Activated T-helper 1 cell treated with anti-CD3 and anti-CD28 coated beads, Interleukin-12 subunit alpha, Interleukin-12 subunit beta, Interleukin-2, Interleukin-4 antibody, amounts not matched to agents 30 ng/mL and 10 ng/mL and 1 ng/mL, durations not matched to agents 14 hours and 24 hours and 36 hours (primary cell): ENCODE measurements at places on chromosomes 5 and 9. TPM values are rescaled to one million over a fixed set of nuclear protein-coding genes. Genes with fewer than 3 reads are reported as not detected.

CCDC152 gene
- 4.3 and 4.9 TPM in 2 replicates for total RNA-seq

EQTN gene
- total RNA-seq, result not detected in 2 replicates

TXNDC8 gene
- not detected in 2 replicates for total RNA-seq

HACD4 gene
- total RNA-seq, result 2.7 and 3.0 TPM in 2 replicates

SLC26A2 gene
- total RNA-seq, result 9.3 and 9.5 TPM in 2 replicates

DNA sequence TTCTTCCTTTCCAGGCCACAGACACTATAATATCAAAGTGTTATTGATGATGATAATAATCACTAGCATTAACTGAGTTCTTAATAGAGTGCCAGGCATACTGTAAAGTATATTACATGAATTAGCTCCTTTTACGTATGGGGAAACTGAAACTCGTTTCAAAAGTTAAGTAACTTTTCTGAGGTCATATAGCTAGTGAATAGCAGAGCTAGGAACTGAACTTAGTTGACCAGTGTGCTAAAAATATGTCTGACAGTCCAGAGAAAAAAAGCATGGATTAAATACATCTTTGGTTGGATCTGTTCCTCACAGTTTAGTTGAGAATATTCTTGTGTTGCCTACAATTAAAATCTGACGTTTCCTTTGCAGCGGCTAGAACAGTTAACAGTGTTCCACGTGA lies 18.4 kb upstream of the CATSPER3 start:
- H3K36me3 ChIP-seq, result peaks cover 2% of the 10 kb centered on the region
- no peaks in the 10 kb centered on the region for H3K27me3 ChIP-seq
- DNase-seq, result no peak
- no peak overlapping the region for H3K4me3 ChIP-seq
- H3K4me1 ChIP-seq, result no peaks in the 10 kb centered on the region
- H3K27ac ChIP-seq, result no peak overlapping the region

DNA sequence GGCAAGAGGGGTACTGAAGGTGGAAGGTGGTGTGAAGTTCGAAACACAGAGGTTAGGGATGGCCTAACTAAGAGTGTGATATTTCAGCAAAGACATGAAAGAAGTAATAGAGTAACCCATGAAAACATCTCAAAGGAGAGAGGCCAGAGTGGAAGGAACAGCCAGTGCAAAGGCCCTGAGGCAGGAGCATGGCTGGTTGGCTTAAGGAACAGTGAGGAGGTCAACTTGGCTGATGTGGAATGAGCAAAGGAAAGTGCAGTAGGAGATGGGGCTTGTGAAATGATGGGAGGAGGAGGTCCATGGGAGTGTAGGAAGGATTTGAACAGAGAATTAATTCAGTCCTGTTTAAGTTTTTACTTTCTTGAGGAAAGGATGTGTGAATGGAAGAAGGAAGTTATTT lies 178.3 kb upstream of the ZNF608 start:
- H3K4me1 ChIP-seq, result no peaks in the 10 kb centered on the region
- no peaks in the 10 kb centered on the region for H3K27me3 ChIP-seq
- no peaks in the 10 kb centered on the region for H3K36me3 ChIP-seq
- no peak overlapping the region for H3K4me3 ChIP-seq
- no peak for DNase-seq
- no peak overlapping the region for H3K27ac ChIP-seq

DNA sequence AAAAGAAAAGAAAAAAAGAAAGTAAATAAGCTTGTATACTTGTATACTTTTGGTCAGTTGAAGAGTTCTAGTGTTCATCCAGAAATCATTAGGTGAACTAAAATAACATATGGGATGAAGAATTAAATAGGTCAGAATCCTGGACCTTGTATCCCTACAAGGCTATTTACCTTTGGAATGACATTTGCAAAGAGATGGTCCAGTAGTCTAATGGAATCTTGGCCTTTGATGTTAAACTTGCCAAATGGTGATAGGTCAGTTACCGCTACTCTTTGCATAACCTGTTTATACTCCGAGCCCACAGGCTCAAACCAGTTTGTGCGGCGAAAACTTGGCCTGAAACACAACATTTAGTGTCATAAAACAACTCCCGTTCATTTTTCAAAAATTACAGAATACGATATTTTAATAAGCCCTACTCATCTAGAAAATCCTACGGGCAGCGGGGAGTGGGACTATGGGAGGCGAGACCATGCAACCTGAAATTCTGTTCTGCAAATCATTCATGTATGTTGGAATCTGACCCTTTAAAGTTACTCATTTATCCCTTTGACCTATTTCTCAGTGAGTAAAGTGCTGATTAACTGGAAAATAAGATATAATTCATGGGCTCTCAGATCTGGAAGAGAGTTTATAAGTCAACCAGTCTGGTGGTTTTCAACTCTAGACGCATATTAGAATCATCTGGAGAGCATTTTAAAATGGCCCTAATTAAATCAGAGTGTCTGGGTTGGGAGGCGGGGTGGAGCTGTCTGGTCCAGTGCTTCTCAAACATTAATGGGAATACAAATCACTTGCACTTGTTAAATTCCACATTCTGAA lies 38.6 kb downstream of the DMGDH start:
- H3K27ac ChIP-seq, result no peak overlapping the region
- DNase-seq, result no peak
- peaks cover 16% of the 10 kb centered on the region for H3K27me3 ChIP-seq
- H3K4me1 ChIP-seq, result no peaks in the 10 kb centered on the region
- no peak overlapping the region for H3K4me3 ChIP-seq
- H3K36me3 ChIP-seq, result no peaks in the 10 kb centered on the region

DNA sequence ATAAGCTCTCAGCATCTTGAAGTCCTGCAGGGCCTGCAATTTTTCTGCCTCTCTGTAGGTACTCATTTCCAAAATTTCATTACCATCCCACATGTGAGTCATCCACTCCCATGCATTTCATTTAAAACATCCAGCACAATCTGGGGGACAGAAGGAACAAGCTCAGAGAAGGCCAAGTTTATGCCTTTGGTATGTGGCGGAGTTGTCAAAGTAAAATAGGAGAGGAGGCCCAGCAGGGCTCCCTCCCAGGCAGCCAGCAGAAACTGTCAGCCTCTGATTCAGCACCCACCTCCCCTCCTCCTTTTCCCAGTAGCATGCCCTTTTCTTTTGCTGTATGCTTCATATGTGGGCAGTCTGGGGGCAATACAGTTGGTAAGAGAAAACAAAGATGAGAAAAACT lies 126.4 kb upstream of the ZNF366 start:
- DNase-seq, result no peak
- H3K27me3 ChIP-seq, result no peaks in the 10 kb centered on the region
- H3K4me1 ChIP-seq, result no peaks in the 10 kb centered on the region
- H3K36me3 ChIP-seq, result no peaks in the 10 kb centered on the region
- no peak overlapping the region for H3K27ac ChIP-seq

DNA sequence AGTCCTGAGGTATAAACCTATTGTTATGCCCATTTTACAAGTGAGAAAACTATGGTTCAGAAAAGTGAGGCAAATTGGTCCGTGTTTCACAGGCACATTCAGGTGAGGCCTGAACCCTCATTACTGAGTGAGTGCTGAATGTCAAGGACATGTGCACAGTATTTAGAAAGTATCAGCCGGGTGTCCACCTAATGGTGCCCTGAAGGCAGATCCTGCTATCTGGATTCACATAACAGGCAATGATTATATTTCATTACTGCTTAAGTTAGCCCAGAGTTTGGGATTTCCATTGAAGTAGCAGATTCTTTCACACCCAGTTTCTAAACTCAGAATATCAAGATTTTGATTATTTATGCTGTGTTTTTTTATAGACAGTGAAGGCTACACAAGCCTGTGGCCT lies 142.7 kb downstream of the LHFPL2 start:
- H3K27me3 ChIP-seq, result peaks cover 51% of the 10 kb centered on the region
- no peaks in the 10 kb centered on the region for H3K36me3 ChIP-seq
- H3K4me3 ChIP-seq, result no peak overlapping the region
- DNase-seq, result no peak
- no peak overlapping the region for H3K27ac ChIP-seq

- H3K4me1 ChIP-seq, result no peaks in the 10 kb centered on the region
- peaks cover 26% of the 10 kb centered on the region for H3K27me3 ChIP-seq
- no peak overlapping the region for H3K4me3 ChIP-seq
- no peaks in the 10 kb centered on the region for H3K36me3 ChIP-seq
These were observed 70.4 kb upstream of the IFNE start for GRCh38 chr9:21552244-21553170.

GRCh38 chr5:94140300-94140699 lies 398.9 kb upstream of the POU5F2 start:
- H3K4me1 ChIP-seq, result no peaks in the 10 kb centered on the region
- H3K4me3 ChIP-seq, result no peak overlapping the region
- no peak overlapping the region for H3K27ac ChIP-seq
- no peaks in the 10 kb centered on the region for H3K36me3 ChIP-seq
- no peak for DNase-seq

DNA sequence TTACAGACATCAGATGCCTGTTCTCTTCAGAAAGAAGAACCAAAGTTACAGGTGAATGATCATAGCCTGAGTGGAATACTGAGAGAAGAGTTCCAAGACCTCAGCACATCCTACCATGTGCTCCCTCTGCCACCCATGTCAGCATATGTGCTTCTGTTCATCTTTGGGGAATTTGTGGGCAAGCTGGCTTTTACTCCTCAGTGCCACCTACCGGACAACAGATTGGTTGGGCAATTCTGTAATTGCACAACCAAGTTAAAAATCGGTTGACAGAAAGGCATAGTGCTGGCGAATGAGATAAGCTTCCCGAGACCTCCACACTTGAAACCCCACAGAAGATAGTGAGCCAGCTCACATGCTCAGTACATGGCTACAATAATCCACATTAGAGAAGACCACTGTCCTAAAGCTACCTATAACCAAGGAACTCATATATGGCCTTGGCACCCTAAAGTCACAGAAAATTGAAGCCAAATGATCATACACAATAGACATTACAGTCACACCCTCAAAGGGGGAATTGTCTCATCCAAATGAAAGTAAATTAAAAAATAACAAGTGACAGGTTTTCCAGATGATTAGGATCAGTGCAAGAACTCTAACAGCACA lies 1238.0 kb upstream of the NUDT12 start:
- no peak overlapping the region for H3K27ac ChIP-seq
- H3K36me3 ChIP-seq, result no peaks in the 10 kb centered on the region
- H3K4me1 ChIP-seq, result no peaks in the 10 kb centered on the region
- H3K4me3 ChIP-seq, result no peak overlapping the region
- no peaks in the 10 kb centered on the region for H3K27me3 ChIP-seq

DNA sequence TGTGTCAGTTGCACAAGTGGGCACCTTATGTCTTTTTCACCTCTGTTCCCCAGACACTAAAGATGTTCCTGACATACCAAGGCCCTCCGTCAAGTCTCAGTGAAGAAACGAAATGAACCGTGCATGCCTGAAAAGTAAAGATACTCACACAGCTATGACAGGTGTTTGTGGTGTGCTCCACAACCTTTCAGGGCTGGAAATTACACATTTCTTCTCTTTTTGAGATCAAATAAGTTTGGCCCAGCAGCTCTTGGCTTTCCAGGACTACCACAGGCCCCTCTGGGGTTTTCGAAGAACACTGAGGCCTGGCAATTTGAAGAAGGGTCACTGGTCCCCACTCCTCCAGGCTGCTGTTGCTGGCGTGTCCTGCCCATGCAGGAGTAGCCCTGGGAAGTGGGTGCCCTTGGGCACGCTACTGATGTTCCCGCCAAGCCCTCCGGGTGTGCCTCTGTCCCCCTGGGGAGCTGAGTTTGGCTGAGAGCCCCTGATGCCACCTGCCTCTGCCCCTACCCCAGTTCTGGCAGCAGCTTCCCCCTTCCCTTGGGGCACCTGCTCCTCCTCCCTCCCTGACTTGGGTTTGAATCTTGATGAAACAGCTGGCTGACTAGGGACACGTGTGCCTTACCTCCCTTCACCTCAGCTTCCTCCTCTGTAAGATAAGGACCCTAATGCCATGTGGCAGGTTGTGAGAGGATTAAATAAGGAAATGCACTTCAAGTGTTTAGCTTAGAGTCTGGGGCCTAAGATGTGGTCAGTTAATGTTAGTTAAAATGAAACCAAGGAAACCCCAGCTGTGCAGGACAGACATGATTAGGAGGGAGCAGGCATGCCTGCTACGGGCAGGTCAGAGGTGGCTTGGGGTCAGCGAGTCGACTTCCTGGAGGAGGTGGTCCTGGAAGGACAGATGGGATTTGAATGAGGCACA lies 49.1 kb upstream of the GADD45G start:
- H3K4me3 ChIP-seq, result no peak overlapping the region
- peaks cover 23% of the 10 kb centered on the region for H3K4me1 ChIP-seq
- H3K36me3 ChIP-seq, result no peaks in the 10 kb centered on the region
- peak overlapping the region; percentile 6 for H3K27ac ChIP-seq

DNA sequence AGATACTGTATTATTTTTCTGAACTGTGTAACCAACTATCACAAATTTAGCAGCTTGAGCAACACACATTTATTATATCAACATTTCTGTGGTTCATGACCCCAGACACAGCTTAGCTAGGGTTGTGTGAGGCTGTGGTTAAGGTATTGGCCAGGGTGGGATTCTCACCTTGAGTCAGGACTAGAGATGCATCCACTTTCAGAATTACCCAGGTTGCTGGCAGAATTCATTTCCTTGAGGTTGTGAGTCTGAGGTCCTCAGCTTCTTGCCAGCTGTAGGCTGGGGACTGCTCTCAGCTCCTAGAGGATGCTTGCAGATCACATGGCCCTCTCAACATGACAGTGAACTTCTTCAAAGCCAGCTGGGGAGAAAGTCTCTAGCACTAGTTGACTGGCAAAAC lies 122.5 kb upstream of the RASGRF2 start:
- H3K27me3 ChIP-seq, result no peaks in the 10 kb centered on the region
- no peak overlapping the region for H3K4me3 ChIP-seq
- H3K27ac ChIP-seq, result no peak overlapping the region
- peaks cover 14% of the 10 kb centered on the region for H3K36me3 ChIP-seq
- H3K4me1 ChIP-seq, result peaks cover 35% of the 10 kb centered on the region

DNA sequence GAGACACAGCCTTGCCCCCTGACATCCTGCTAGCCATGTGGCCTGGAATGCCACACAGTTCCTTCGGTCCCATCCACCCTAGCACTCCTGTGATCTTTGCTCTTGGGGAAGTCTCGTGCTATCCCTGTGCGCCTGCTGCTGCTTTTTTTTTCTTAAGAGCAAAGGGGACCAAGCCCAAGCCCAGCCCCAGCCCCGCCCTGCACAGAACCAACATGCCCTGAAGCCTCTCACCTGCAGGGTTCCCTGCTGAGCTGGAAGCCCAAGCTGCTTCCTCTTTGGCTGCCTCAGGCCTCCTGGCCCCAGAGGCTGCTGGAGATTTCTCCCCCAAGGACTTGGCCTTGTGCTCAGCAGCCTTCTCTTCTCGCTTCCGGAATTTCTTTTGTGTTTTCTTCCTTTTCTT lies 1.8 kb downstream of the SURF6 start:
- peak overlapping the region; percentile 96 for H3K4me3 ChIP-seq
- H3K4me1 ChIP-seq, result peaks cover 16% of the 10 kb centered on the region
- peaks cover 41% of the 10 kb centered on the region for H3K36me3 ChIP-seq
- DNase-seq, result no peak
- peak overlapping the region; percentile 47 for H3K27ac ChIP-seq
